CD4-positive, alpha-beta T cell (primary cell): ENCODE measurements at places on chromosomes 11 and 22.

- DNase-seq: no peak
Observed at GRCh38 chr11:65103476-65103875, 7.5 kb downstream of the VPS51 start.

DNA sequence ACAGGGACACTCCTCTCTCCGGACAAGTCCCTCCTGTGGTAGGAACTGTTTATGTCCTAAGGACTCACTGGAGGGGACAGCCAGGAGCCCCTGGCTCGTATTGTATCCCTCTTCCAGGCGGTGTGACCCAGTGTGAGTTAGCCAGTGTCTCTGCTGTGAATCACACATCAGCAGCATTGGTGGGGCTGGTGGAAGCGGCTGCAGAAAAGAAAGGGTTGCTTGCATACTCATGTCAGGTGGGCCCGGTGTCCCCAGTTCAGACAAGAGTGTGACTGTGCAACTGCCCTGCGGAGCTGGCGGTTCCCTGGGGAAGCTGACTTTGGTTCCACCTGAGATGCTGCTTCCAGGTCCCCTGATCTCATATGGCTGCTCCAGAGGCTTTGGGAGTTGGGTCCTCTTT, 99.4 kb downstream of the ZBTB16 start:
- DNase-seq: no peak

- no peak for DNase-seq
Observed at GRCh38 chr11:28017816-28018215, 90.1 kb downstream of the KIF18A start.

GRCh38 chr11:19740586-19740985, 27.9 kb downstream of the NAV2 start:
- DNase-seq: no peak
